ENCODE measurements at places on chromosomes 6 and 20.

GRCh38 chr6:133288662-133289061 is 47.5 kb downstream of the EYA4 start:
- no peak for DNase-seq

GRCh38 chr6:20732896-20733295 is 198.6 kb downstream of the CDKAL1 start:
- no peak for DNase-seq

DNA sequence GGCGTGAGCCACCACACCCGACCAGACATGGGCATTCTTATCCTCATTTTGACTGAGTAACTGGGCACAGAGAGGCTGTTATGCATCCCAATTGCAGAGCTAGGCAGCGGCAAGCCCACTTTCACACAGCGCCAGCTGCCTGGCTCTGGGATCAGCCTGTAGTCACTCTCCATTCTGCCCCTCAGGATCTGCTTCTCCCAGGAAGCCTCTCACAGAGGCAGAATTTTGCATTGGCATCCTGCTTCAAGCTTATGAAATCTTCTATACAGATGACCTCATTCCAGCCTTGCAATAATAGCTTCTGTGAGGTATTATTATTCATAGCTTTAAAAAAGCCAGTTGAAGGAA is 37.0 kb upstream of the IER3 start:
- no peak for DNase-seq

DNA sequence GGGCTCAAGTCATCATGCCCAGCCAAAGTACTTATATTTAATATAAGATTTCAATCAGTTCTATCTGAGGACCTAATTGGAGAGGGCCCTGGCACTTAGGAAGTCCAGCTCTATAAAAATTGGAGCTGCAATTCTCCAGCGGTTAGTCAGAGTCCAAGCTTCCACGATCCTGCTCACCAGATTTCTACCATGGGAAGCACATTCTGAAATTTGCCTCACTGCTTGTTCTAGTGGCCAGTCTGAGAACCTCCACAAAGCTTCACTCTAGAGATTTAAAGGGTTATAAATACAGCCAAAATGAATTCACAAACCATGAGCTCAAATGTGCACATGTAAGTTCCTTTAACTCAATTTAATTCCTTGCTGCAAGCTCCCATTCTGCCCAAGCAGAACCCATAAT is 33.5 kb downstream of the PNLDC1 start:
- DNase-seq: no peak

DNA sequence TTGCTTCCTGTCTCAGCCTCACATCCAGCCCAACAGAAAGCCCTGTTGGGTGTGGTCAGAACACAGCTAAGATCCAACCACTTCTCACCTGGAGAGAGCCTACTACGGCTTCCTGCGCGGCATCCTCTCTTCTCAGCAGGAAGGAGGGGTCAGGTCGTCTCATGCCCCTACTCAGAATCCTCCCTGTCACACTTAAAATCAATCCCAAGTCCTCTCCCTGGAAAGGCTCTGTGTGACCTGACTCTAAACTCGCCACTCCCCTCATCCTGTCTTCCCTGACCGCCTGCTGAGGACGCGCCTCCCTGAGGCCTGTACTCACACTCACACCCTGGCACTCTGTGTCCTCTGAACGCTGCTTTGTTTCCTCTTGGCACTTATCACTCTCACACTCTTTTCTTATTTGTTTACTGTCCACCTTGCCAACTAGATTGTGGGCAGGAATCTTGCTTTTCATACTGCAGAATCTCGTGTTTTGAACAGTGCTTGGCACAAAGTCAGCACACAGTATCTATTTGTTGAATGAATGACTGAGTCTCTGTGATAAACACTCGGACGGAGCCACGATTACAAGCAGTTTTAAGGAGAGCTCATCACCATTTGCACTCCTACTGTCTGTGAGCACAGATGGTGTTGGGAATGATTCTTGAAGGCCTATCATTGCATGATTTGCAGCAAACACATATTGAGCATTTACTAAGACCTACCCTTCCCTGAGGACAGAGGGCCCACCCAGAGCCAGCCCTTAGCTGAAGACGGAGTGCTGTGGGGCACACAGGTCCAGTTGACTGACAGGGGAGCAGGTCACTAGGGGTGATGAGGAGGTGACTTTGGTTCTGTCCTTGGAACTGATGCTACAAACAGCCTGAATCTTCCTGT is 18.7 kb downstream of the RAB5IF start:
- no peak for DNase-seq

GRCh38 chr6:154791556-154792317 is 58.5 kb downstream of the SCAF8 start:
- no peak for DNase-seq

DNA sequence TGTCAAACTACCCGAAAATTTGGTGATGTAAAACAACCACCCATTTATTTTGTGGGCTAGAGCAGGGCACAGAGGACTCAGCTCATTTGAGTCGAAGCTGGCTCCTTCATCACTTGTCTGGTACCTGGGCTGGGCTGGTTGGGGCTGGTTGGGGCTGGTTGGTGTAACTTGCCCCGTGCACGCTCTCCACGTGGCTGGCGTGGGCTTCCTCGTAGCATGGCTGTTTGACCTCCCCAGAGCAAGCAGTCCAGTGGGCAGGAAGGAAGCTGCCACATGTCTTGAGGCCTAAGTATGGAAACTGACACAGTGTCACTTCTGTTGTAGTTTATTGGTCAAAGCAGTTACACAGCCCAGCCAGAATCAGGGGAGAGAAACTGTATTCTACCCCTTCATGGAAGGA is 27.1 kb downstream of the BCAS4 start:
- no peak for DNase-seq

GRCh38 chr6:163983679-163984078 is 569.2 kb downstream of the QKI start:
- DNase-seq: no peak

- no peak for DNase-seq
Observed at GRCh38 chr6:138681627-138682026, 91.9 kb upstream of the CCDC28A start.

DNA sequence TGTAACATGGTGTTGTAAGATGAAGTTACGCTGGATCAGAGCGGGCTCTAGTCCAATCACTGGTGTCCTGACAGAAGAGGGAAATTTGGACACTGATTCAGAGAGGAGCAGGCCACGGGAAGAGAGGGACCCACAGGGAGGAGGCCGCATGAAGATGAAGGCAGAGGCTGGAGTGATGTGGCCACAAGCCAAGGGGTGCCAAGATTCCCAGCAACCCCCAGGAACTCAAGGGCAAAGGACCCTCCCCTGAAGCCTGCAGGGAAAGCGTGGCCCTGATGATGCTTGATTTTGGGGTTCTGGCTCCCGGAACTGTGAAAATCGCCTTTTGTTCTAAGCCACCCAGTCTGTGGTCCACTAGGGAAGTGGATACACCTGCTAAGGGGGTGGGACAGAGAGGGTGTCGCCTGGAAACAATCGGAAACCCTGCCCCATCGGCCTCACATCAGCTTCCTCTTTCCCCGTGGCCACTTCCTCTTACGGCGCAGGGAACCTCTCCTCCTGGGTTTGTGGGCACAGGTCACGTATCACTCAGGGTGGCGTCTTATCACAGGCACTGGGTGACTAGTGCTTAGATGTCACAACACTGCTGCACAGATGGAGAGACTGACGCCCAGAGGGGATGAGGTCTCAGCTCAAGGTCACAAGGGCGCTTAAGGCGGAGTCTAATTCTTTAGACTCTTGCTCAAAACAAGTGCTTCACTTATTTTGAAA is 58.0 kb downstream of the SULF2 start:
- peak; percentile 75 for DNase-seq

DNA sequence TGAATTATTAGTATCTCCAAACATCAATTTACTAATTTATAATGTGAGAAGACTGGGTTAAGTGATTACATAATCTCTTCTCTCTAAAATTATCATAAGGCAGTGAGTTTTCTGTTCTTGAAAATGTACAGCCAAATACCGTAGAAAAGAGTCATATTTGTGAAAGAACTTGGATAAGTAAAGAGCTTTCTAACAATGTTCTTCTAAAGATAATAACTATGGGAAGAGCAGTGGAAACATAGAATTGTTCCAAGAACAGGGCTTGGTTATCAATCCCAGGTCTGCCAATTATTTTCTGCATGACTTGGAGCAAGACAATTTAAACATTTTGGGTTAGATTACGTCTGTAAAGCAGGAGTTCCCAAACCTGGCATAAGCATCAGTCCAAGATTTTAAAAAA is 198.1 kb upstream of the SGK1 start:
- DNase-seq: no peak

- no peak for DNase-seq
Observed at GRCh38 chr6:152896923-152897322, 85.9 kb downstream of the FBXO5 start.

DNA sequence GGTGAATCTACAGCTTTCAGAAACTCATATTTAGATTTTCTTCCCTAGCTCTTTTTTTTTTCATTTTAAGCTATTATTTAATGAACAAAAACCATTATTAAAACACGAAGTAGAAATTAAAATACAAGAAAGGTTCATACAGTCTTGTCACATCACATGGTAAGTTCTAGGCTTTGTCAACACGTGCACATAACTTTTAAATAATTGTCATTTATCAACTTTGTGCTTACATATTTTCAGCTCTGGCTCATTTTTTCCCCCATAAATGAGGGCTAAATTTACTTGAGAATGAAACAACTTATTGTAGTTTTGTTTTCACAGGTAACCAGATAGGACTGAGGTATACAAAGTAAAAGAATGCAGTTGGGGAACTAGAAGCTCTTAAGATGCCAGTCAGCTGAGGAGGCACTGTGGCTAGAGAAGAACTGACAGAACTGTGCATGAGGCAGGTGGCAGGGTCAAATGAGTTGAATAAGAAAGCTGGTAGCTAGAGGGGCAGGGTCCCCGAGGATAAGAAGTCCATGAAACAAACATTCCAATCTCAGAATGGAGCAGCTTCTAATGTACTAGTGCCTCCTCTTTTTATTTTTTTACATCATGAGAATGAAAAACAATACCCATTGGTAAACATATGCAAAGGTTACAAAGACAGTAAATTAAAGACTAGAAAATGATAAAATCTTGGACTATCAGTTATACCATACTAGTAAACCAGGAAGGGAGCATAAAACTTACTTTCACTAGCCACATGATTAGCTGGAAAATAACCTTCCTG is 141.5 kb downstream of the MYB start:
- no peak for DNase-seq

DNA sequence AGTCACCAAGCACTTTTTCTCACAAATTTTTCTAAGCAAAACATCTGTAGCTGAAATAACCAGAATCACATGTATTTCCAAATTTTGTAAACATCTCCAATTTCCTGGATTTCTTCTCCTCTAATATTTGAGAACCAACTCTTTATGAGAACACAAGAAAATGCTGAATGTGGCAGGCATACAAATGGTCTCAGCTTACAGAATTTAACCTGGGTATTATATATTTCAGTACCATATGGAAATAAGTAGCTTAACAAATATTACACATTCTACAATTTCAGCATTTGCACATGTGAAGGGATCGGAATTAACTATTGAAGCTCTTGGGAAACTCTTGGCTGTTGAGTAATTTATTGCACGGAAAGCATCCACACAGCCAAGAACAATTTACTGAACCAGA is 92.5 kb downstream of the TBXT start:
- no peak for DNase-seq

DNA sequence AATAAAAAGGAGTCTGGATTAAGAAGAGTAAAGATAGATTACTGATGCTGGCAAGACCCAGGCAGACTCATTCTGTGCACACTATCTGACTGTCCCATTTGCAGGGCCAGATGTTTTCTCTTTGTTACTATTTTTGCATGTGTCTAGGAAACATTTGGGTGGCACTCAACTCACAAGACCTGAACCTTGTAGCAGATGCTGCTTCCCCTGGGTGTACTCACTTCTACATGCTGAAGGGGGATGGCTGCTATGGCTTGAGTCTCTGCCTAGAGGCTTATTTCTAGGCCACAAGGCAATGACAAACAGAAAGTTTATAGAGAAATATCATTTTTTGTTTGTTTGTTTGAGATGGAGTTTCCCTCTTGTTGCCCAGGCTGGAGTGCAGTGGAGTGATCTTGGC is 351.4 kb downstream of the FOXA2 start:
- no peak for DNase-seq

DNA sequence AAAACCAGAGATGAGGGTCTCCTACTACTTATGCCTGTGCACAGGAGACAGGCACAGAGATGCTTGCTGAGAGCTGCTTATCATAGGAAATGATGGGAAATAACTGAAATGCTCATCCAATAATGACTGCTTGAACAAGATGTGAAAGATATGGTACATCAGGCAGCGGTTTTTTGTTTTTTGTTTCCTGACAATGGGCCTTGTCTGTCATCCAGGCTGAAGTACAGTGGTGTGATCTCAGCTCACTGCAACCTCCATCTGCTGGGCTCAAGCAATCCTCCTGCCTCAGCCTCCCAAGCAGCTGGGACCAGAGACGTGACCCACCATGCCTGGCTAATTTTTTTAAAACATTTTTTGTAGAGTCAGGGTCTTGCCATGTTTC is 1.2 kb upstream of the RIPOR3 start:
- no peak for DNase-seq

GRCh38 chr20:47247972-47248371 is 108.5 kb downstream of the ZMYND8 start:
- no peak for DNase-seq

GRCh38 chr6:23316931-23317330 is 747.6 kb downstream of the HDGFL1 start:
- no peak for DNase-seq

DNA sequence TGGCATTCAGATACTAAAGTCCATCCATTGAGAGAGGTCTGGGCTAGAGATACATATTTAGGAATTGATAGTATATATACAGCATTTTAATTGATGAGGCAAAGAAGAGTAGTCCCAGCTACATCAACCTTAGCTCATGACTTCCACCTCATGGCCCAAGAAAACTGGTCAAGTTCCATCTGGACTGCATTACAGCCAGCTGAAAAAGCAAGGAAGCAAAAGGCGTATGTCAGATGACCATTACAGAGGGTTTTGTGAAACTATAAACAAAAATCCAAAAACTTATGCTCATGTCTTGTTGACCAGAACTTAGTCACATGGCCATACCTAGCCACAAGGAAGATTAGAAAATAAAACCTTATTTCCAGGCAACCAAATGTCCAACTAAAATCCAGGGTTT is 46.8 kb upstream of the RNF146 start:
- DNase-seq: no peak

DNA sequence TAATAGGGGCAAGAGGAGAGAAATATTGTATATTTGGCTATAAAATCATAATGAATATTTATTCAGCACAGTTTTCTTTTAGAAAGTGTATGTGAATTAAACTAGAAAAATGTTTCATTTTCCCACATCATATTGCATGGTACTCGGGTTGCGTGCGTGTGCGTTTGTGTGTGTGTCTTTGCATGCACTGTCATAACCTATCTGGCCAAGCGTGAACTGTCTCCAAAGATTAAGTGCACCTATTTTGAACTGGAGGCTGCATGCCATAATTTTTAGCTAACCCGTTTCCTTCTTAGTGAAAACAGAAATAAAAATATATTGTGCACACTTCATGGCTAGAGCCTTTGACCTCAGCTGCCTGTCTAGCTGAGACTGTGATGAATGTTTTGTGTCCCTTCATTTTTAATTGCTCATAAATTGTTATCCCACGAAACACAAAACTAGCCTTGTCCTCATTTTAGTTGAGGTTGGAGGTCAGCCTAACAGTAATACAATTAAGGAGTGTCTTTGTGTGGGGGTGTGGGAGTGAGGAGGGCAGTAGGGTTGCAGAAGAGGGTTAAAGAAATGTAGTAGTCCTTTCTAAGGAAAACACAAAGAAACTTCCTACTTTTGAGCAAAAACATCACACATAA is 336.1 kb upstream of the POU3F2 start:
- DNase-seq: no peak

- DNase-seq: no peak
Observed at GRCh38 chr6:156867121-156867520, 89.9 kb downstream of the ARID1B start.

- no peak for DNase-seq
Observed at GRCh38 chr6:63245909-63246308, 34.6 kb downstream of the FKBP1C start.

- no peak for DNase-seq
Observed at GRCh38 chr6:91088976-91089375, 502.1 kb upstream of the MAP3K7 start.

Data from CD4-positive, alpha-beta T cell treated with Interleukin-12 subunit alpha and Interleukin-12 subunit beta, for 1 hour (primary cell).